T-helper 22 cell (primary cell): ENCODE measurements at places on chromosomes 12 and 14.

GRCh38 chr14:91116913-91117588 lies 3.2 kb downstream of the DGLUCY start:
- no peak for DNase-seq

DNA sequence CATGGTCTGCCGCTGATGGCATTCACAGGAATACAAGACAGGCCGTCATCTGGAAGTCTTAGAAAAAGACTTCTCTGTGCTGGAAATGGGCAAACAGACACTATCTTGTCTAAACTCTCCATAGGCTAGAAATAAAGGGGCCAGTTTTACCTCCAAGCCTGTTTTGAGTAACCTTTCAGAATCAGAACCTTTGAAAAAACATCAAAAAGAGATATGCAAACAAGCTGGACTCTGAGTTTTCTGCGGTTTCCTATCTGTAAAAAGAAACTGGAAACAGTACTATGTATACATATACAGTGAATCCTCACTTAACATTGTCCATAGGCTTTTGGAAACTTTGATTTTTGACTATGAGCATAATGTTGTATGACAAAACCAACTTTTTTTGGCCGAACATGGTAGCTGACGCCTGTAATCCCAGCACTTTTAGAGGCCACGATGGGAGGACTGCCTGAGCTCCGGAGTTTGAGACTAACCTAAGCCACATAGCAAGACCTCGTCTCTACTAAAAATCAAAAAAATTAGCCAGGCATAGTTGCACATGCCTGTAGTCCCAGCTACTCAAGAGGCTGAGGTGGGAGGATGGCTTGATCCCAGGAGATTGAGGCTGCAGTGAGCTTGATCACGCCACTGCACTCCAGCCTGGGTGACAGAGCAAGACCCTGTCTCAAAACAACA lies 92.9 kb upstream of the MAX start:
- DNase-seq = no peak

- DNase-seq = no peak
Measured at GRCh38 chr14:49339130-49339529, 247.1 kb downstream of the RPS29 start.

GRCh38 chr12:69540987-69541386 lies 44.3 kb upstream of the CCT2 start:
- DNase-seq = no peak

DNA sequence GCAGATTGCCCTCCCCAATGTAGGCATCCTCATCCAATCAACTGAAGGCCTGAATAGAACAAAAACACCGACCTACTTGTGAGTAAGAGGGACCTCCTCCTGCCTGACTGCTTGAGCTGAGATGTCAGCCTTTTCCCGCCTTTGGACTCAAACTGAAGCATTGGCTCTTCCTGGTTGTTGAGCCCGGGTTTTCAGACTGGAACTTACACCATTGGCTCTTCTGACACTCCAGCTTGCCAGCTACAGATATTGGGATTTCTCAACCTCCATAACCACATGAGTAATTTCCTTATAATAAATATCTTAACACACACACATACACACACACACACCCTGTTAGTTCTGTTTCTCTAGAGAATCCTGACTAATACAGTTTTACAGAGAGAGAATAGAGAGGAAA lies 173.4 kb upstream of the NTF3 start:
- no peak for DNase-seq

GRCh38 chr12:113180333-113180732 lies 4.9 kb downstream of the DDX54 start:
- DNase-seq = no peak
